Fibroblast of skin of left biceps (primary cell): ENCODE measurements at places on chromosomes 2 and 18.

DNA sequence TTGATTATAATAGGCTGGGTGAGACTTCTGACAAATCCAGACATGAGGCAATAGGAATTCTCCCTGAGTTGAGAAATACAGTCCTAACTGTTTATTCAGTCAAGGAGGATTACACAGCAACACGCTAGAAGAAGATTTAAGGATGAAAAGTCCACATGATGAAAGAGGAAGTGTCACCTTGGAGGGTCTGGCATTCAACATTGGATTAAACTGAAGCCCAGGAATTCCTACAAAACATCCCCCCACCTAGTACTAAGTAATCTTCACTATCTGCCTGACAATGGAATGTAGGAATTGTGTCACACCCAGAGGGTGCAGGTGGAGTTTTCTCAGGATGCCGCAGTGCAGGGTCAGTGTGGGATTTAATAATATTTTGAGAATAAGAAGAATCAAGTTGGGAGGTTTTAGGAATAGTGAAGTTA, 142.4 kb downstream of the SOCS6 start:
- DNase-seq, result peak; percentile 28

GRCh38 chr2:46954951-46955571, 39.5 kb upstream of the MCFD2 start:
- no peak for DNase-seq

- no peak for DNase-seq
Observed at GRCh38 chr18:54690198-54690597, 99.2 kb downstream of the DYNAP start.

GRCh38 chr18:79750980-79751571, 46.7 kb upstream of the KCNG2 start:
- DNase-seq, result no peak

DNA sequence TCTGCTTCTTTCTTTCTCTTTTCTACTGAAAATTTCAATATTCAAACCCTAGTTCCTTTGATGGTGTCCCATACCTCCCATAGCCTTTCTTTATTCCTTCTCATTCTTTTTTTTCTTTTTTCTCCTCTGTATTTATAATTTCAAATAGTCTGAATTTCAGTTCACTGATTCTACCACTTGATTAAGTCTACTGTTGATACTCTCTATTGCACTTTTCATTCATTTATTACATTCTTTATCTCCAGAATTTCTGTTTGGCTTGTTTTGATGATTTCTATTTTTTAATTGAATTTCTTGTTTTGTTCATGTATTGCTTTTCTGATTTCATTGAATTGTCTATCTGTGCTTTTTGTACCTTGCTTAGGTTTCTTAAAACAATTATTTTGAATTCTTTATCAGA, 111.9 kb upstream of the VRK2 start:
- DNase-seq, result no peak

DNA sequence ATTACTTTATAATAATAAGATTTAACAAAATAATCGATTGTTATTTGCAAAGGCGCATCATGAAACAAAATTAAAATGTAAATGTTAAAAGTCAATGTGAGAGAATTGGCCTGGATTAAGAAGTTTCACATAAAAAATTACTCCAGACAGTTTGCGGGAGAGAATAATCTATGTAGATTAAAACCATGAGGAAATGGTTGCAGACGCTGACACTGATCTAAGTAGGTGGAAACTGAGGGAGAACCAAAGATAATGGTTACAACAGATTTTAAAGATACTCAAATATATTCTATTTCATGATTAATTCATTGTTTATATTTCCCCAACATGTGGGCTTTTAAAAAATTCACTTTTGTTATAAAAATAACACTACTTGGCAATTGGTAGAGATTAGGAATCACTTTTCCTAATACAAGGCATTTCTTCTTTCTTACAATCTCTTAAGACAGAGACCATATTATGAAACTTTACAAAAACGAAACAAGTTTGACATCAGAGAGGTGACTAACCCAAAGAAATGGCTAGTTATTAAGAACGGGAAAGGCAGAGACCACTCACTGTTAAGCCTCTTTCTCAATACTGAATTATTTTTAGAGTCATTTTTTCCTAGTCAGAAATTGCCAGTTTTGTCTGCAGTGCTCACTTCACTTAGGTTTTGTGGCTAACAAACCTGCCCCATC, 1.6 kb downstream of the KANSL1L start:
- DNase-seq, result peak; percentile 24

DNA sequence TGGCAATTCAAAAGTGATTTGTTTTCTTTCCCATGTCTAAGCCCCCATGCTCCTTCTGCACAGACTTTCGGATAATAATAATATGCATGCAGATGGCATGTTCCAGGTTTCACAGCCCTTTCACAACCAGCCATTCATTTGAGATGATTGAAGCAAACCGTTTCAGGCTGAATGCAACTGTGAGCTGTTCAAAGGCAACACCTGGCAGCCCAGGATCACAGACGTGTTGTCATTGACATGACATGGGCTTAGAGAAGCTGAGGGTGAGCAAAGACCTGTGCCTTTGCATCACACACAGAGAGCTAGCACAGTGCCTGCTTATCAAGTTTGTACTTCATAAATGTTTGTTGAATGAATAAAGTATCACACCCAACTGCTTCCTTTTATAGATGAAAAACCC, 12.4 kb upstream of the ERMN start:
- DNase-seq, result no peak

GRCh38 chr2:73827018-73827417, 1.7 kb upstream of the STAMBP start:
- DNase-seq, result no peak

- peak; percentile 90 for DNase-seq
Observed at GRCh38 chr2:157229572-157229971, 27.9 kb upstream of the GALNT5 start.

- DNase-seq, result no peak
Observed at GRCh38 chr2:235675678-235676535, 182.1 kb downstream of the AGAP1 start.
